ENCODE measurements at places on chromosomes 5 and 9. TPM values are rescaled to one million over a fixed set of nuclear protein-coding genes. Genes with fewer than 3 reads are reported as not detected.

The EFNA5 gene
- 25.8 TPM for total RNA-seq

The RLN2 gene
- 0.22 TPM for total RNA-seq

The EDIL3 gene
- 5.3 TPM for total RNA-seq

The NR2F1 gene
- 39.2 TPM for total RNA-seq

The PPP2R2B gene
- total RNA-seq, result not detected

The ATP6V0E1 gene
- total RNA-seq, result 141 TPM

The FGF18 gene
- 0.07 TPM for total RNA-seq
